ENCODE measurements at places on chromosomes 3 and 15.

- DNase-seq, result no peak
Observed at GRCh38 chr3:194931347-194931746, 245.7 kb downstream of the FAM43A start.

DNA sequence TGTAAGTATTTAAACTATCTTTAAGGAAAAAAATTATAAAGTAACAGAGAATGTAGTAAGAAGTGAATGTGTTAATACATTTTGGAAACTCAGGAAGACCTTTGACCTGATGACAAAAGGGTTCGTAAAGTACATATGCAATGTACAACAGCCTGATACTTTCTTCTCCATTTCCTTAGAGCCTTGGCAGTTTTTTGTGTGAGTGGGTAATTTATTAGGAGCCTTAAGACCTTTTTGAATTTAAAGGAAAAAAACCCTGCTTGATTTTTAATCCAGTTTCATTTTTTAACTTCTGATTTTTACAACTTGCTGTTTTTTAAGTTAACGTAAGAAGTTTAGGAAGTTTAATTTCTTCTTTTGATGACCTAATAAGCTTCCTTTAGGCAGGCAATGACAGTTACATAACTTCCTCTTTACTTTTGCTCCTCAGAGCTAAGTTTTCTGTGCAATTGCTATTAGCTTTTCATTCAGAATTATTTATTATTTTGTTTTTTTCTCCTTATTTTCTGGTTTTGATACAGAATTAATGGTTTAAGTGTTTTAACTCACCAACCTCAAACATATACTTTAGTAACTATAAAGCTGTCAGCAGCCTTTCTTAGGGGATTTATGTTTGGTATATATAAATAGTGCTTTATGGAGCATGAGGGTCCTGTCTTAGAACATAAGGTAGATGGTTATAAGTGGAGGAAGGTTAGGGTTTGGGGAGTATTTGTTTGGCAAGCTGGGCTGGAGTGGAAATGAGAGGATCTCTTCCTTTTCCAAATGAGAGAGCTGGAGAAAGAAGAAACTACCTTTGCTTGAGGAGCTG is 35.2 kb downstream of the ARMC8 start:
- DNase-seq, result no peak

DNA sequence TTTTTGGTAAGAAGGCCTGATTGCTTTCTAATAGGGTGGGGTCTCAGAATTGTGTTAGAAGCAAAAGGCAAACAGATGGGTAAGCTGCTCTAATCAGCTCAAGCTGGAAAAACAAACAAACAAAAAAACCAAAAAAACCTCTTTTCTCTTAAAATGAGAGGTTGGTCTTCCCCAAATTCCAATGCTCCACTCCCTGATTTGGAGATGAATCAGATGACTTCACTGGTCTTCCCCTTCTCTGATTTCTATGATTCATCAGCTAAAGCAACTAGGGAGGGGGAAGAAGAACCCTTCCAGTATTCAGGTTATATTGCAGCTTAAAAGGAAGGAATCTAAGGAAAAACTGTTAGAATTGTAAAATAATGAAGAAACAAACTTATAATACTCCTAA is 9.6 kb upstream of the ANXA2 start:
- DNase-seq, result no peak

GRCh38 chr3:23086331-23086730 is 116.8 kb upstream of the UBE2E2 start:
- DNase-seq, result no peak

- no peak for DNase-seq
Observed at GRCh38 chr3:33417066-33417673, 23.0 kb downstream of the UBP1 start.

- no peak for DNase-seq
Observed at GRCh38 chr3:37183375-37183831, 9.0 kb upstream of the LRRFIP2 start.

GRCh38 chr3:41352510-41352909 is 153.2 kb downstream of the CTNNB1 start:
- no peak for DNase-seq

- no peak for DNase-seq
Observed at GRCh38 chr3:41053220-41053619, 146.1 kb upstream of the CTNNB1 start.

DNA sequence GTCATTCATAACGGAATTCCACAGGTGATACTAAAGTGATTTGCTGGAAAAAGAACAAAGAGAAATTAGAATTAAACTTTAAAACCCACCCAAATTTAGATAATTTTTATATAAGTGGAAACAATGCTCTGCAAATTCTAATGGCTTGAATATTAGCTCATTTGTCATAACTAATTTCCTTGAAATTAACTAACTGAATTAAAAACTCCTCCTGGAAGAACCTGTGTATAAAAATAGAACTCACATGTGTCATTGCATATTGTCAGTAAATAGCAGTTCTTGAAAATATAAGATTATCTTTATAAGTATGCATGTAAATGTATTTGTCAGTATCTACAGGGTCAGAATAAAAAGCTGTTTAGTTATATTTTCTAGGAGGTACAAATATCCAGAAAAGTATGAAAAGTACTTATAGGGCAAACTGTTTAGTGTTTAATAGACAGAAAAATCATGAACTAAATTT is 16.3 kb downstream of the ZIC1 start:
- no peak for DNase-seq

GRCh38 chr3:13711911-13712650 is 163.2 kb downstream of the FBLN2 start:
- no peak for DNase-seq

DNA sequence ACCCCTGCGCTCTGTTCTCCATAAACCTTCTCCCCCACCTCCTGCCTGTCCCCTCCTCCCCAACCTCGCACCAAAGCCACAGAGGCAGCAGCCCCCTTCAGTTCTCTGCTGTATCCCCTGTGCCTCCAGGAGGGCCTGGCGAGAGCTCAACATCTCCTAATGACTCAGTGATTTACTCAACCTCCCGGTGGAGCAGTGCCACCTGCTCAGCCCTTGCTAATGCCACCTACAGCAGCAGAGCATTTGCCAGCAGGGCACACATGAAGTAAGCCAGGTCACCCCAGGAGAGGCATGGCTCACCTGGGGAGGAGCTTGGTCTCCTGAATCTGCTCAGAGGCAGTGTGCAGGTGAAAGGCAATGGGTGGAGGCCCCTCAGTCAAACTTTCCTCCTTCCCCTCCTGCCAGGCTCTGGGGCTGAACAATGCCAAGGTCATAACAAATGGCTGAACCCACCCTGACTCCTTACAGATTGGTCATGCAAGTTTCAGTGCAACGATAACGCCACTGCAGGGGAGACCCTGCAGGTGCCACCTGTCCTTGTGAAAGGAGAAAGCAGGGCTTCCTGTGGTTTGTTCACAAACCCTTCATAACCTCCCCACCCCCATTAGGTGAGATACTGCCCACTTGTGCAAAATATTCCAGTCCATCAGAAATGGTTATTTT is 19.8 kb downstream of the TRPM1 start:
- no peak for DNase-seq

DNA sequence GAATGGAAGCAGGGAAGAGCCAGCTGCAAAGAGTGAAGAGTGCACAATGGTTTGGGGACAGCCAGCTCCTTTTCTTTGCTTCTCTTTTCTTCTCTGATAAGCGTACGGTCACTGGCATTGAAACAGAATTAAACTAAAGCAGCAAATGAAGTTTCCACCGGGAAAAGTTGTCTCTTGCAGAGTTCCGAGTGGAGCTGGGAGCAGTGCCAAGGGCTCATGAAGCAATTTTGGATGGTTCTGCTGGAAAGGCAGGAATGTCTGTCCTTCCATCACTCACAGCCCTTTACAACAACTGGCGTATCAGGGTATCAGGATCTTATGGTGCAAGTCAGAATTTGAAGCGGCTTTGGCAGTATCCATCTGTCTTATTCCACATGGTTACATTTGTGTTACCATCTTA is 1042.9 kb downstream of the NTRK3 start:
- DNase-seq, result no peak
